Mesenteric fat pad (tissue), 1 donor: ENCODE measurements at places on chromosomes 5 and 9. TPM values are rescaled to one million over a fixed set of nuclear protein-coding genes. Genes with fewer than 3 reads are reported as not detected.

DNA sequence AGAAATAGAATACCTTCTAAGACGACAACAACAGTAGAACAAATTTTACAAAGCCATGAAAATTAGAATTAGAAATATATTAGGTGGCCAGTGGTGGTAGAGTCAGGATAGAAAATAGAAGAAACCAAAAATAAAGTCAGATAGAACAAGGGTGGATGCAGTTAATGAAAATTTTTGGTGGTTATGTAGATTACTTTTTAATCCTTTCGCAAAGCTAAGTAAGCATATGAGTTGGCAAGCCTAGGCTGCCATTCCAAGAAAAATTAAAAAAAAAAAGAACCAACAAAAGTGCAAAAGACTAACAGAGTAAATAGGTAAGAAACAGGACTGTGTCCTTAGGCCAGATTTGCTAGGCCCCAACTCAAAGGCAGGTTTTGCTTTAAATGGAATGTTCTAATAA lies 56.8 kb downstream of the PCSK5 start:
- DNase-seq = no peak

DNA sequence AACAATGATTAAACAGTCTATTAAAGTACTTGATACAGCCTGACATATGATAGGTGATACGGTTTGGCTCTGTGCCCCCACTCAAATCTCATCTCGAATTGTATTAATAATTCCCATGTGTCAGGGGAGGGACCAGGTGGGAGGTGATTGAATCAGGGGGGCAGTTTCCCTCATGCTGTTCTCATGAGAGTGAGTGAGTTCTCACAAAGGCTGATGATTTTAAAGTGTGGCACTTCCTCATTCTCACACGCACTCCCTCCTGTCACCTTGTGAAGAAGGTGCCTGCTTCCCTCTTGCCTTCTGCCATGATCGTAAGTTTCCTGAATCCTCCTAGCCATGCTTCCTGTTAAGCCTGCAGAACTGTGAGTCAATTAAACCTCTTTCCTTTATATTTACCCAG lies 40.1 kb upstream of the TARS1 start:
- no peak for DNase-seq

RICTOR gene
- total RNA-seq = 27.1 TPM

DNA sequence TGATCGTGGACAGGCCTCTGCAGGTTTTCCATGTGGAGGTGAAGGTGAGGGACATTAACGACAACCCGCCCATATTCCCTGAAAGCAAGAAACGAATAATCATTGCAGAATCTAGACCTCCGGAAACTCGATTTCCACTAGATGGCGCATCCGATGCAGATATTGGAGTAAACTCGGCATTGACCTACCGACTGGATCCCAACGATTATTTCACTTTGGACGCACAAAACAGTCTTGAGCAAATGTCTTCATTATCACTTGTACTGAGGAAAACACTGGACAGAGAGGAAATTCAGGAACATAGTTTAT lies 621 bp downstream of the PCDHA13 start:
- DNase-seq = no peak
